ENCODE measurements at places on chromosomes 4 and X. TPM values are rescaled to one million over a fixed set of nuclear protein-coding genes. Genes with fewer than 3 reads are reported as not detected.
A peak's percentile ranks its signal among the peaks of the same experiment; 100 is the strongest.

DNA sequence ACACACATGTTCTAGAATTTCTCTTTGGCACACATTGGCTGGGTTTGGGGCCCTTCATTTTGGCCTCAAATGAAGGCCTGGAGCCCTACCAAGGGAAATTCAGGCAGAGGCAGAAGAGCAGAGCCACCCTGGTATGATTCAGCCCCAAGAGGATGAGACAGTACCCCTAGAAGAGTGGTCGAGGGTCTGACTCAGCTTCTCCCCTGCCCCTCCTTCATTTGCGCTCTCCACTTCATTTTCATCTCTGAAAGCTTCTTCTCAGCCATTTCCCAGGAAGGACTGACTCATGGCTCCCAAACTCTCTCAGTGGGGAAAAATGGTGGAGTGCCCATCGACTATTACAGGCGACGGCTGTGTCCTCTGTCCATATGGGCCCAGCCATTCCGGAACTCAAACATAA lies 43.5 kb downstream of the MAMLD1 start:
- peak; percentile 17 for DNase-seq

DNA sequence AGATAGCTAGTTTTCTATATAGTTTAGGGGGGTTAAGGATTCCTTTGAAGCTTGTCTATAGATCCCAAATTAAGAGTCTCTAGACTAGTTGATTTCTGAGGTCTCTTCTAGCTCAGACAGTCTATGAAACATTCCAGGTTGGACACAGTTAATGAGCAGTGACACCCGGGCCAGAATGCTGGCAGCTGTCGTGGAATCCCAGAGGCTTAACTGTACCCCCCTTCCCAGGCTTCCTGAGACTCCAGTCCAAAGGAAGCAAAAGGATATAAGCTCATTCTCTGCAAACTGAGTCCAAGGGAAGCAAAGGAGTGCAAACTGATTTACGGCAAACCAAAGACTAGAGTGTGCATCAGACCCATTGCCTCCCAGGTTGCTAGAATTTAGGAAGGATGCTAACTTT lies 62.9 kb downstream of the DCX start:
- DNase-seq = no peak

- DNase-seq = peak; percentile 1
Measured at GRCh38 chr4:110442309-110442708, 33.6 kb upstream of the ENPEP start.

CHST7 gene
- total RNA-seq = 3.7 TPM

- DNase-seq = peak; percentile 24
Measured at GRCh38 chr4:91113130-91113706, 986.0 kb downstream of the CCSER1 start.

Measured in RPMI7951 (cell line).